Inflammatory macrophage treated with lipopolysaccharide for 1 hour (primary cell): ENCODE measurements at places on chromosomes 6 and 20.

DNA sequence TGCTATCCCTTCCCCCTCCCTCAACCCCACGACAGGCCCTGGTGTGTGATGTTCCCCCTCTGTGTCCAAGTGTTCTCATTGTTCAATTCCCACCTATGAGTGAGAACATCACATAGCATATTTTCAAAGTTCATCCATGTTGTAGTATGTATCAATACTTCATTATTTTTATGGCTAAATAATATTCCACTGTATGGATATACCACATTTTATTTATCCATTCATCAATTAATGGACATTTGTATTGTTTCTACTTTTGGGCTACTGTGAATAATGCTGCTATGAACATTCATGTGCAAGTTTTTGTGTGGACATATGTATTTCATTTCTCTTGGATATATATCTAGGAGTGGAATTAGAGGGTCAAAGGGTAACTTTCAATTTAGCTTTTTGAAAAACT, 58.7 kb upstream of the ARMC2 start:
- no peak for DNase-seq

DNA sequence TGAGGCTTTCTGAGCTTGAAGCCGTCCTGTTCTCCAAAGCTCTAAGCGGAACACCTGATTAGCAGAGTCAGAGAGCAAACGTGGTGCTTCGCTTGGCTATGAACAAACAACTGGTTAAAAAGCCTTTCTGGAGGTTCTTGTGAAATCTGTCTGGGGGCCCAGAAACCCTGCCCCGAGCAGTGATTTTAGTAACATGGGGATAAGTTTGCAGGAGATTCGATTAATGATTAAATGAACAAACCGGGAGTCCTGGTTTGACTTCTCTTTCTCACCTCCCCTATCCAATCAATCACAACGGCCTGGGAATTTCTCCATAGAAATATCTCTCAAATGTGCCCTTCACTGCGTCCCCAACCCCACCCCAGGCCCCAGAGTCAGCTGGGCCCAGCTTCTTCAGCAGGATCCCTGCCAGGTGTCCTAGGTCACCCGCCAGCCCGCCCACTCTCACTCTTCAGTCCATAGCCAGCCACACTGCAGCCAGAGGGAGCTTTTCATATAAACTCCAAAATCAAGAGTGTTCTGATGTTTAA, 43.6 kb downstream of the ZDHHC14 start:
- no peak for DNase-seq

DNA sequence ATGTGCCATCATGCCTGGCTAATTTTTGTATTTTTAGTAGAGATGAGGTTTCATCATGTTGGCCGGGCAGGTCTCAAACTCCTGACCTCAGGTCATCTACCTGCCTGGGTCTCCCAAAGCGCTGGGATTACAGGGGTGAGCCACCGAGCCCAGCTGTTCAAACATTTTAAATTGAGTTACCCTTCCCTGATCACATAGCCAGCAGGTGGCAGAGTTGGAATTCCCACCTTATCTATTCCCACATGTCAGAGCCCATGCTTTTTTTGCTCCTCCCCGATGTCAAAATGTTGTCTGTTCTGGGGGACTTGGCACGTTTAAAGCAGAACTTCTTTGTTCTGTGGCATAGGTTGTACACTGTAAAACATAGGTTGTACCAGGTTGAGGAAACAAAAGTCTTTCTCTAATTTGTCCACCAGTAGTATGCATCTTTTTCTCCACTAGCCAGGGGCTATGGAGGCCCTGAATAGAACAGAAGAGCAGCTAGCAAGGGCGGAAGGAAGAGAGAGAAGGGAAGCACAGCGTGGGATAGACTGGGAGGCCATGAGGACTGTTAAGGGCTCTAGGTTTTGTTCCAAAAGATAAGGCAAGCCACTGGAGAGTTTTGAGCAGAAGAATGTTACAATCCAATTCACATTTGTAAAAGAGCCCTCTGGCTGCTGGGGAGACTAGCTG, 7.3 kb upstream of the LBP start:
- DNase-seq: no peak

DNA sequence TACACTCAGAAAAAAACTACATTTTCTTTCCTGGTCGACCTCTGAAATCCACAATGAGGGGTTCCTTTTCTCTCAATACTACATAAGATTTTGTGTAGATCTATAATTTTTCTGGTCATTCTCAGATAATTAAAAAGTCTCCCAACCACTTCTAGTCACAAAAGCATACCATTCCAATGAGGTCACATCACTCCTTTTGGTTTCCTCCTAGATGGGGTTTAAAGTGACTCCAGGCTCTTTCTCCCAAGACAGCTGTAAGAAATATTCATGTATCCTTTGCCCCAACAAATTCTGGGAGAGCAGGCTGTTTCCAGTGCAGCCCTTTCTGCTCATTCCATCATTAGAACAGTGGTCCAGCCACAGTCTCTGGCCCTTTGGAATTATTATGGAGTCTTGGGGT, 43.1 kb upstream of the BEND6 start:
- no peak for DNase-seq

- DNase-seq: no peak
These were observed 64.2 kb downstream of the EDN3 start for GRCh38 chr20:59364611-59365010.

DNA sequence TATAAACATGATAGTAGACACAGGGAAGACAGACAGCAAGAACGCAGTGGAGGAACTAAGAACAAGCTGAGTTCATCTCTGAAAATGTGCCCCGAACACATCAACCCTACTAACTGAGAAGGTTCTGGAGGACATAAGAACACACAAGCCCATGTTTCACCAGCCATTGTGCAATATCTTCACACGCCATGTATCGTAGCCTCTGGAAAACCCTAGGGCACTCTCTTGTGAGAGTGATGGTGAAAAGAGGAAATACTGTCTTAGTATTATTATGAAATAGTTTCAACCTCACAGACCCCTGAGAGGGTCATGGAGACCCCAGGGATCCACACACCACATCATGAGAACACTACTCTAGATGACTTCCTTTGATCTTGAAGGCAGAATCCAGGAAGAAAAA, 26.1 kb upstream of the FOXF2 start:
- DNase-seq: peak; percentile 13

DNA sequence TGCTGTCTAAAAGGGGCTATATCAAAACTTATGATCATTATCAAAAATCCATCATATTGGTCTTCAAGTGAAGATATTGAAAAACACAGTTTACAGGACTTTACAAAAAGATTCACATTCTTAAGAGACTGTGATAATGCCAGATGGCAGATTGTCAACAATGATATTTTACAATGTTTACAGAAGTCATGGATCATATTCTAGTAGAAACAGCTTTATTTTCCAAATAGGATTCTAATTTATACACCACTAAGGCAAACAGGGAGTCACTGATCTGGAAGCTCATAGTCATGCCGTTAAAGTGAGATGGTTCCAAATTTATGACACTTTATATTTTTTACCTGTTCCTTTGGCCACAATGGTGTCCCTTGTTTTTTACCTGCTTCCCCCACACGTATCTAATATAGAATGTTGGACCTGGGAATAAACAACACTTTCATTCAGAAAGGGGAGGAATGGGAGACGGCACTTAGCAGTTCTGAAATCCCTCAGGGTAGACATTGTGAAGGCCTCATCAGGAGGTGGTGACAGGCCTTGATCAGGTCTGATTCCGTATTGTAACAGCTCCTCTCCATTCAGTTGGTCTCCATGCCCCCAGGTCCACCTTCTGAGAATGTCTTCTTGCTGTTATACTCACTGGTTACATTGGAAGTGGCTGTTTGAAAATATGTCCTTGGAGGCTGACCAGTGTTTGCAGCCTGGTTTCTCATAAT, 228.6 kb downstream of the ADGB start:
- no peak for DNase-seq

DNA sequence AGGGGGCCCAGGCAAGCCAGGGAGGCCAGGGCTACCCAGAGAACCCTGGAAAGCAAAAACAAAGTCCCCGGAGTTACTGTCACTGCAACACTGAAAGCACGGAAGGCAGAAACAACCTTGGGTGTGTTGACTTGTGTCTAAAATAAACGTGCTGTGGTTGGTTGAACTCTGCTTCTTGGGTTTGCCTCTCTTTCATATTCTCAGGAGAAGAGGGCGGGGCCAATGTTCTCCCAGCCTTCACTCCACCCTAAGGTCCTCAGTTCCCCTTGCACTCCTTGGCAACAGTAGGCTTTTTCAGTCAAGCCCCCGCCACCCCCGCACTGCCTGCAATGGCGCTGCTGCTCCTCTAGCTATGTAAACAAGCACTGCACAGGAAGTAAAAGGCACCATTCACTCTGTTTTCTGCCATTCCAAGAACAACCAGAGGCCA, 60.9 kb downstream of the COL9A1 start:
- no peak for DNase-seq

DNA sequence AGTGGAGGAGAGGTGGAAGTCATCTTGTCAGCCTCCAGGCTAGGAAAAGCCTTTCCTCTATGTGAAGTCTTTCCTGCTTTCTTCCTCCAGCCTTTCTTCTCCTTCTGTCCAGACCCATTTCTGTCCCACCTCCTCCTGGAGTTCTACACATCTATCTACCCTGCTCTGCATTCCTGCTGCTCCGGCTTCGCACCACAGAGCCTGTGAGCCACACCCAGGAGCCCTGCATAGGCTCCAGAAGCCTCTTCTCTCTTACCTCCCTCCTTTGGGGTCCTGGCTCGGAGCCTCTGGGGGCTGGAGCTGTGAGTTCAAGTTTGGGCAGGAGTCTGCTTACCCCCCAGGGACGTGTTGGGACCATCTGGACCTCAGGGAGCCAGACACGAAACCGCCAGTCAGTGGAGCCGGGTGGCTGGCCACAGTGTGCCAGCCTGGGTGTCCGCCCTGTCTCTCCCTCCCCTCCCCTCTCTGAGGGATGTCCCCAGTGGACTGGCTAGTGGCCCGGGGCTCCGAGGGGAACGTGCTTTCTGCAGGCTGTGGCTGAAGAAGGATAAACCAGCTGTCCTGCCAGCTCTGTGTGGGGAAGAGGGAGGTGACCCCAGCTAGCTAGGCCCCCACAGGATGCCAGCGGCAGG, 99.2 kb downstream of the VEGFA start:
- no peak for DNase-seq

GRCh38 chr20:18443886-18444285, 22.9 kb downstream of the DZANK1 start:
- no peak for DNase-seq

- no peak for DNase-seq
These were observed 225.9 kb downstream of the MAFB start for GRCh38 chr20:40463171-40463570.

- DNase-seq: no peak
These were observed 4.8 kb downstream of the COL12A1 start for GRCh38 chr6:75201021-75201420.

DNA sequence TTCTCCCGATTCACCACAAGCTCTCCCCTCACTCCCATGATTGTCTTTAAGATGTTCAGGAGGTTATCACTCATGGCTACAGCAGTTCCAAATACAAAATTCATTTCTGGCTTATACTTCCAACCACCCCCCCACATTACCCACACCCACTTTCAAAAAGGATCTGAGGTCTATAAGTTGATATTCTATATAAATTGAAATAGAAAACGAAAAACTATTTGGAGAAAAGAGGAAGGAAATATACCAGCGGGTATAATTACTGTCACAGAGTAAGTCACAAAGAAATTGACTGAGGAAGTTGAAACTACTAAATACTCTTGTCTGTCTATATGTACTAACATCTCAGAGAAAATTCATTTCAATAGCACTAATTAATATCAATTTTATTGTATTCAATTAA, 112.7 kb upstream of the TNFAIP3 start:
- DNase-seq: peak; percentile 61

DNA sequence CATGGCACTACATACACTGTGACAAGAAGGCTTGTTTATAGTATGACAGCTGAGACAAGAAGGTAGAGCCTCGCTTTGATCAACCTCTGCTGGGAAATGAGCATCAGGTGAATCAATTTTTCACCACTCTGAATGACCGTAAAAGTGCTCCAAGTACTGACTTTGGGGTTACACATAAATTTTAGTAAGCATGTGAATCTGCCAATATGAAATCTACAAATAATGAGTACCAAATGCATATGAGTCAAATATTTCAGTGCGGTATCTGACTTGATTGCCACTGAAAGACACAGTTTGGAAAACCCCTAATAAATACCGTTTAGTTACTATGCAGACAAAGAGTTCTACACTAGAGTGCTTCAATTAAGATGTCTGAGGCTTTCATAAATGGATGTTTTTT, 77.8 kb downstream of the ATG5 start:
- DNase-seq: no peak

GRCh38 chr20:23157734-23158133, 71.6 kb upstream of the CD93 start:
- DNase-seq: no peak

GRCh38 chr6:73652637-73653570, 888 bp downstream of the SLC17A5 start:
- peak; percentile 73 for DNase-seq

DNA sequence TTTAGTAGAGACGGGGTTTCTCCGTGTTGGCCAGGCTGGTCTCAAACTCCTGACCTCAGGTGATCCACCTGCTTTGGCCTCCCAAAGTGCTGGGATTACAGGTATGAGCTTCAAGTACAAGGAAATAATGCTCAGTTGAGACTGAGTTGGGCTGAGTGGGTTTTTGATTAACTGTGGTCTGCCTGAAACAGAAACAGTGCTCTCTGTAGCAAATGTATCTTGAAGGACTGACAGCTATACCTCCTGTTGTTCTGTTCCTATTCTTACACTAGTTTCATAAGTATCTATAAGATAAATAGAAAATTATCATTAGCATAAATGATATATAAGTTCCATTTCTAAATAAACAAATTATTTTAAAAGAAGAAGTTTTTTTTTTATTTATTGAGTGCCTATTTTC, 142.8 kb upstream of the PTPRK start:
- no peak for DNase-seq

GRCh38 chr20:33846291-33846935, 35.3 kb downstream of the CHMP4B start:
- DNase-seq: no peak

DNA sequence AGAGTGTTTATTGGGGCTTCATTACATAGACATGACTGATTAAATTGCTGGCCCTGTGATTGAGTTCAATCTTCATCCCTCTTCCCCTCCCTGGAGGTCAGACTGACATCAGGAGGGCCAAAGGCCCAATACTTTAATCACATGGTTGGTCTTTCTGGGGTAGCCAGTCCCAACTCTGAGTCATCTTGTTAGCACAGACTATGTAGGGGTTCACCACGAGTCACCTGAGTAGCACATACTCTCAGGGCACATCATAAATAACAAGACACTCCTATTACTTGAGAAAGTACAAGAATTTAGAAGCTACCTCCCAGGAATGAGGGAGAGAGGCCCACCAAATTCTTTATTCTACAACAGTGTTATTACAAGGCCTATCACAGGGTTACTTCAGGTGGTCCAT, 11.3 kb downstream of the GINS1 start:
- no peak for DNase-seq

DNA sequence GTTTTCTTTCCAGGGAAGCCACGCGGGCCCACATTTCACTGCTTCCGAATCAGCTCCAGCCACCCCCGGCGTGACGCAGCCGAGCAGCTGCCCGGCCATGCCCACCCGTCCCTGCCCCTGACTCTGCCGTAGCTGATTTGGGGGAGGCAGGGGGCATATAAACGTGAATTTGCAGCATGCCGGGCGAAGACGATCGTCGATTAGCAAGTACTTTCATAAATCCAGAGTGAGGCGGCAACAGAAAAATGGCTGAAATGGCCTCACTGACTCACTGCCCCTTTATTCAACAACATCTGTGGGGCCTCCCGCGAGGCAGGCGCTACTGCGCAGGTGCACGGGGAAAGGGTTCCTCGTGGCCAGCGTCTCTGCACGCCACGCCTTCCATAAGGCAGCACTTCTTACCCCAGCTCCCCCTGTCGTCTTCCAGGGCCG, 118.0 kb downstream of the DLL1 start:
- DNase-seq: no peak
